ENCODE measurements at places on chromosomes 3 and 15.

GRCh38 chr3:23587513-23587912, 218.2 kb upstream of the UBE2E1 start:
- no peak for DNase-seq
- H3K27ac ChIP-seq: no peak overlapping the region
- peaks cover under 1% of the 10 kb centered on the region for H3K36me3 ChIP-seq
- no peaks in the 10 kb centered on the region for H3K4me1 ChIP-seq
- no peaks in the 10 kb centered on the region for H3K27me3 ChIP-seq

- H3K4me1 ChIP-seq: no peaks in the 10 kb centered on the region
- H3K27me3 ChIP-seq: peaks cover 4% of the 10 kb centered on the region
- no peak overlapping the region for H3K27ac ChIP-seq
- DNase-seq: no peak
- H3K4me3 ChIP-seq: no peak overlapping the region
Measured at GRCh38 chr3:40741729-40742128, 217.0 kb downstream of the ZNF621 start.

- no peaks in the 10 kb centered on the region for H3K36me3 ChIP-seq
- H3K4me1 ChIP-seq: peaks cover 1% of the 10 kb centered on the region
- no peak overlapping the region for H3K4me3 ChIP-seq
- no peak overlapping the region for H3K27ac ChIP-seq
Measured at GRCh38 chr3:59320080-59320479, 270.3 kb upstream of the CFAP20DC start.

- no peaks in the 10 kb centered on the region for H3K36me3 ChIP-seq
- peaks cover 8% of the 10 kb centered on the region for H3K27me3 ChIP-seq
- no peak overlapping the region for H3K27ac ChIP-seq
- DNase-seq: no peak
- no peak overlapping the region for H3K4me3 ChIP-seq
Measured at GRCh38 chr3:99700631-99701268, 62.4 kb downstream of the COL8A1 start.

- H3K4me1 ChIP-seq: peaks cover 2% of the 10 kb centered on the region
- no peaks in the 10 kb centered on the region for H3K27me3 ChIP-seq
- H3K36me3 ChIP-seq: peaks cover 48% of the 10 kb centered on the region
- H3K4me3 ChIP-seq: no peak overlapping the region
- DNase-seq: no peak
Measured at GRCh38 chr3:121488628-121489027, 57.2 kb downstream of the POLQ start.

DNA sequence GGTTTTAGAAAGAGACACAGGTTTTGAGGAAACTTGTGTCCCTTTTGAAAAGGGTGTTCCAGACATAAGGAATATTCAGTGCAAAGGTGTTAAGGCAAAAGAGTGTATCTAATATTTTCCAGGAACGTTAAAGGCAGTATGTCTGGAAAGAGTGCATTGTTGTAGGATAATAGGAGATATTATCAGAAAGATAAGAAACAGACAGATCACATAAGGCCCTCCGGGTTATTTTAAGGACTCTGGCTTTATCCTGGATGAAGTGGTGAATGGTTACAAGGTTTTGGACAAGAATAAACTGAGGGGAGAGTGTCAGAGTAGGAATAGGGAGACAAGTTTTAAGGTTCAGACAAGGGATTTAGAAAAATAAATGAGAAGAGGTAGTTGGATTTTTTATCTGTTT, 493.7 kb upstream of the GRM7 start:
- H3K27ac ChIP-seq: no peak overlapping the region
- no peak for DNase-seq
- H3K4me3 ChIP-seq: no peak overlapping the region
- no peaks in the 10 kb centered on the region for H3K4me1 ChIP-seq
- H3K27me3 ChIP-seq: no peaks in the 10 kb centered on the region
- H3K36me3 ChIP-seq: no peaks in the 10 kb centered on the region

DNA sequence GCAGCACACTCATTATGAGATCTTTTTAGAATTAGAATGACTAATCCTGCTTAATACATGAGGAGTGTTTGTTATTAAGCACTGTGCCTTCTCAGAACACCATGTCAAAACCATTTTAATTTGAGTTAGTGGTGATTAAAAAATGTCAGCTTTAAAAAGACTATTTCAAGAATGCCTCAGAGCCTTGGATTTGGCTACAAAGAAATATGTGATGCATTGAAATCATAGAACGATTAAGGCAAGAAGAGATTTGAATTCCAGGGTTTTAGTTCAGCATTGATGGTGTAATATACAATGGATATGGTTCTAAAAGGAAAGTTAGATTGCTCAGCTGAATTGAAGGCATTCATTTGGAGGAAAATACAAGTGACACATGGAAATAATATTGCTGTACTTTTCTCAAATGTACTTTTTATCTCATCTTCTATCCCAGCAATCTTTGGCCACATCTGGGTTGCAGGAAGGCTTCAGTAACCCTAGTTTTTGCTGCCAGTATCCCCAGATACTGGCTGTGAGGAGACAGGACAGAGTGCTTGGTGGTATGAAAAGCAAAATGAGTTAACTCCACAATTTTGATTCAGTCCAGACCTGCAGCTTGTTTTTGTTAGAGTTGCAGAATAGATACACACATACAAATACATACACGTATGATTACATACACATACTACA, 303.8 kb downstream of the CLSTN2 start:
- H3K27me3 ChIP-seq: peaks cover 6% of the 10 kb centered on the region
- H3K4me3 ChIP-seq: no peak overlapping the region
- DNase-seq: no peak
- H3K27ac ChIP-seq: no peak overlapping the region
- no peaks in the 10 kb centered on the region for H3K4me1 ChIP-seq

Data from activated CD4-positive, alpha-beta T cell treated with anti-CD3 and anti-CD28 coated beads, Interleukin-2, amount 10 ng/mL, durations not matched to agents 7 days and 5 days (primary cell).